ENCODE measurements at places on chromosomes 11 and 22. TPM values are rescaled to one million over a fixed set of nuclear protein-coding genes. Genes with fewer than 3 reads are reported as not detected.

FGF4 gene
- total RNA-seq = not detected

DNA sequence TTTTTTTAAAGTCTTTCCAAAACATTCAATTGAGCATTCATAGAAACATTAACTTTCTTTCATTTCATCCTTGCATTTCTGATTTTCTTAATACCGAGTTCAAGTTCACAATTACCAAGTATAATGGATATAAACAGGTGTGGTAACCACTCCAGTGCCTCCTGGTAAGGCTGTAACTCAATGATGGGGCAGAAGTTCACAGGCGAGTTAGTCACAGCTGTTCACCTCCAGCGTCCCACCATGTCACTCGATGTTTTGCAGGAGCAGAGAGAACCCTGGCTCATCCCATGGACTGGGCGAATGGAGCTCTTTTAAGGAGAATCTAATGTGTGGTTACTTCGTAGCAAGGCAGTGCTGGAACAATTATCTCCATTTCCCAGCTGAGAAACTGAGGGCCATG is 94.4 kb upstream of the ALX4 start:
- no peak overlapping the region for H3K27ac ChIP-seq
- no peak overlapping the region for H3K4me3 ChIP-seq
- H3K27me3 ChIP-seq = no peaks in the 10 kb centered on the region
- no peak for DNase-seq
- H3K36me3 ChIP-seq = no peaks in the 10 kb centered on the region

DNA sequence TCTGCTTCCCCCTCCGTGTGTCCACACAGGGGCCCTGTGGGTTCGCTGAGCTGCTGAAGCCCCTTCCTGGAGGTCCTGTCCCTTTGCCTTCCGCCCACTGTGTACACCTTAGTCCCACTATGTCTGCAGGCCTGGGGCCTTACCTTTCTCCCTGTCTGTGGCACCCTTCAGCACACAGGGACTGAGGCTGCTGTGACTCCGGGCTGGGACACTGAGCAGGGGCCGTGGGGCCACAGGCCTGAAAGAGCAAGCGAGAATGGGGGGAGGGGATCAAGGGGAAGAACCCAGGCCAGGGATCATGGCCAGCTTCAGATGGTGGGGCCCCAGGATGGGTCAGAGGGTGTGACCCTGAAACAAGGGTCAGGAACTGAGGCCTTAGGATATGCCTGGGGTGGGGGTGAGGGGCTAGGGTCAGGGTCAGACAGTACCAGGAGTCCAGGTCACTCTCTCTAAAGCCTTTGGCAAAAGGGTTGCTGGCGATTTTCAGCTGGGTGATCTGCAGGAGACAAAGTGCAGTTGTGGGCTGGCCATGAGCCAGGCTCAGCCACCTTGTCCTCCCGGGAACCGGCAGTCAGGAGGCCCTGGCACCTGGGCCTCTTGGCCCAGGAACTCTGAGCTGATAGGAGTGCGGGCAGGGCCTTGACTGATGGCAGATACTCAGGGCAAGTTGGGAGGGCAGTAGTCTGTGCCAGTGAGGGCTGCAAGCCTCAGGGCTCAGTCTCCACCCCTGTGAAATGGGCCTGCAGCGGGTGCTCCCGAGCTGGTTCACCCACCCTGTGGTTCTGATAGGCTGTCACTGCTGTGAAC is 2.6 kb upstream of the NUDT8 start:
- no peak for DNase-seq
- H3K36me3 ChIP-seq = no peaks in the 10 kb centered on the region
- peaks cover 5% of the 10 kb centered on the region for H3K4me1 ChIP-seq
- no peaks in the 10 kb centered on the region for H3K27me3 ChIP-seq
- no peak overlapping the region for H3K4me3 ChIP-seq

MMP8 gene
- total RNA-seq = not detected

DNA sequence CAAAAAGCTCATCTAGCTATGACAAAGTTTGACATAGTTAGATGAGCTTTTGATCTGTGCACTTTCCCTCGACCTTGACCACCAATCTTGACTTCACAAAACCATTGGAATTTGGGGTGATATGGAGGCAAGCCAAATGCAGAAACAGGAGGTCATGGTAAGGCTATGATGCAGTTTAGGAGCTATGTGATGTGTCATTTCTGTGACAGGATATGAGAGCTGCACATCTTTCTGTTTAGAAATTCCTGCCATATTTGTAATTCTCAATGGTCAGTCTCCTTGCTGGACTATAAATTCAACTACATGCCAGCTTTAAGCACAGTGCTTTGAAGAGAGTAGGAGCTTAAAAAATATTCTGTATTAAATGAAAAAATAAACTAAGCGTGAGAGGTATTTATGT is 12.9 kb downstream of the OR51B6 start:
- H3K4me3 ChIP-seq = no peak overlapping the region
- H3K27me3 ChIP-seq = no peaks in the 10 kb centered on the region
- H3K36me3 ChIP-seq = no peaks in the 10 kb centered on the region
- no peak for DNase-seq
- peaks cover 3% of the 10 kb centered on the region for H3K4me1 ChIP-seq
- no peak overlapping the region for H3K27ac ChIP-seq
